ENCODE measurements at places on chromosomes 3 and 15.

GRCh38 chr15:39456582-39457330 lies 124.1 kb upstream of the THBS1 start:
- DNase-seq: no peak

GRCh38 chr15:27965546-27965945 lies 133.6 kb downstream of the OCA2 start:
- DNase-seq: no peak

DNA sequence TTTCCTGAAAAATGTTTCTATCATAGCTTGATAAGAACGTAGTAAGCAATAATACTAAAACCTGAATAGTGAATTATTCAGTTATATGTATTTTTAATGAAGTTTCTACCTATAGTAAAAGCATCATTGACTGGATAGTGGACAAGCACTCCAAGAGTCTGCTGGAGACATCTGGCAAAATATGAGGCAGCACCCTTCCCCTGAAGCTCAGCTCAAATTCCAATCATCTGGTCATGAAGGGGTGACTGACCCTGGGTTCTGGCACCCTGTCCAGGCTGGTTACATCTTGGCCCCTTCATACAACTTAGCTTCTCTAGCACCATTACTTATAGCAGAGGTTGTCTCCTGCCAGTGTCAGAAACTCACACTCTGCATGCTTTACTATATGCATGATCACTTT lies 455.4 kb downstream of the RAP2B start:
- no peak for DNase-seq

DNA sequence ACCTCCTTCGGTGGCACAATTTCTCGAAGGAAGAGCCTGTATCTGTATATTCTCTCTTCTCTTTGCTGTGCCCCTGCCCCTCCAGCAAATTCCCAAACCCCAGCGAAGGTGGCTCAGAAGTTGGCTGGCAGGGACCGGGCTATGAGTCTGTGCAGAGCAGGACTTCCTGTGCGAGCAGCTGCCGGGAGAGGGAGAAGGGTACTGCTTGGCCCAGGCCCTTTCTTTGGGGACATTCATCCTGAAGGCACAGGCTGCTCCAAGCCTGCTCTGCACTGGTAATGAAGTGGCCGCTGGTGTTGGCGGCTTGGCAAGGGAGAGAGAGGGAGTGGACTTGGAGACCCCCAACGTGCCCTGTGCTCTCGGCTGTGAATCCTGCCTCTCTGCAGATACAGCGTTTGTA lies 1.5 kb downstream of the SLC6A11 start:
- no peak for DNase-seq

DNA sequence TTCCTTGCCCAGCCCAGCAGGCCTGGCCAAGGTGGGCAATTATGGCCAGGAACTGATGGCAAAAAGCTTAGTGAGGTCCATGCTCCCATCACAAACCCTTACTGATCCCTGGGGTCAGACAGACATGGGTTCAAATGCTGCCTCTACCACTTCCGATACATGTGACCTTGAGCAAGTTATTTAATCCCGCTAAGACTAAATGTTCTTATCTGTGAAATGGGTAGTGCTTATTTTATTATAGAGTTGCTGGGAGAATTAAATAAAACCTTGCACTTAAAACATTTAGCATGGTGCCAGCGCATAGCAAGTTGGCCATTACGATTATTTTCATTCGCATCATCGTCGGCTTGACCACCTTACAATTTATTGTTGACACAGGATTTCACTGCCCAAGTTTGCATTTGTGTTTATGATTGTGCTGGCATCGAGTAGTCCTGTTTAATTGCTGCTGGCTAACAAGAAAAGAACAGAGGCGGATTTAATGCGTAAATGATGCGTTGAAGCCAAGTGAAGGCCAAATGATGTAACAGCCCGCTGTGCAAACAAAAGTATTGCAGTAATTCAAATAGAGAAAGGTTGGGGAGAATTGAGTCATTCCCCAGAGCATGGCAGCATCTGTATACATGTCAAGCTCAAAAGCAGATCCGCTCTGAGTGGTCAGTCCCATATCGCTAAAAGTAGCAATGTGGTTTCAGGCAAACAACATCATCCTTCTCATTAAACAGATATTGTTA lies 7.3 kb upstream of the FURIN start:
- DNase-seq: no peak

- DNase-seq: no peak
These were observed 172.1 kb upstream of the COL8A1 start for GRCh38 chr3:99466331-99466730.

DNA sequence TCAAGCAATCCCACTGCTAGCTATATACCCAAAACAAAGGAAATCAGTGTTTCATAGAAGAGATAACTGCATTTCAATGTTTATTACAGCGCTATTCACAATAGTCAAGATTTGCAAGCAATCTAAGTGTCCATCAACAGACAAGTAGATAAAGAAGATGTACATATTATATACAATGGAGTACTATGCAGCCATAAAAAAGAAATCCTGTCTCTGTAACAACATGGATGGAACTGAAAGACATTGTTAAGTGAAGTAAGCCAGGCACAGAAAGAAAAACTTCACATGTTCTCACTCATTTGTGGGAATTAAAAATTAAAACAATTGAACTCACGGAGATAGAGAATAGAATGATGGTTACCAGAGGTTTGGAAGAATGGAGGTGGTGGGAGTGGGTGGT lies 89.2 kb downstream of the LSAMP start:
- no peak for DNase-seq

DNA sequence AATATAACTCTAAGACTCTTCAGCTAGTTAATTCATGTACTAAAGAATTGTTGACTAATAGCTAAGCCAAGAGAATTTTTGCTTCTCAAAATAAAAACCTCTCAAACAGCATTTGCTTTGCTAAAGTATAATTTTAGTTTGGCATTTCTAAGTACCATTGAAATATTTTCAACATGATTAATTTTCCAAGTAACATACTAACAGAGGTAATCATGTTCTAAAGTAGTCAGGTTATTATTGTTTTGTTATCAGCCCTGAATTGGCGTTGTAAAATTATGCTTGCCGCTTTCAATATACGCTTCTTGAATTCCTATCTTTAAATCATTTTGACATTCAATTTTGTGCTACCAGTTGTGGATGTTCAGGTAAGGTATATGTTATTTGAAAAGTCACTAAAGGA lies 134.3 kb downstream of the CNTN6 start:
- DNase-seq: no peak

DNA sequence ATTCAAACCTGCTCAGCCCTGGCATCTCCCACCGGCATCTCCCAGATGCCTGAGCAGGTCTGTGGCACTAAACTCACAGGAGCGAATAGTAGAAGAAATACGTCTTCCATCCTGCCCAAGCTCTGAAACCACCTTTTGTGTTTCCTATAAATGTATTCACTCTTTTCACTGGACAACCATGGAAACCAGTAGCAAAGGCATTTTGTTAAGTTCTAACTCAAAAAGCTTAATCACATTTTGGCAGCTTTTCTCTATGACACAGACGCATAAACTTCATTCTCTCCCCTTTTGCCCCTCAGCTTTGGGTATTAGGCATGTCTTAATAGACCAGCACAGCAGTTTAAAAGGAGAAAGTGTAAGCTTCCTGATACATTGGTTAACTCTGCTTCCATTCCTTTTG lies 24.5 kb upstream of the ARNT2 start:
- no peak for DNase-seq

DNA sequence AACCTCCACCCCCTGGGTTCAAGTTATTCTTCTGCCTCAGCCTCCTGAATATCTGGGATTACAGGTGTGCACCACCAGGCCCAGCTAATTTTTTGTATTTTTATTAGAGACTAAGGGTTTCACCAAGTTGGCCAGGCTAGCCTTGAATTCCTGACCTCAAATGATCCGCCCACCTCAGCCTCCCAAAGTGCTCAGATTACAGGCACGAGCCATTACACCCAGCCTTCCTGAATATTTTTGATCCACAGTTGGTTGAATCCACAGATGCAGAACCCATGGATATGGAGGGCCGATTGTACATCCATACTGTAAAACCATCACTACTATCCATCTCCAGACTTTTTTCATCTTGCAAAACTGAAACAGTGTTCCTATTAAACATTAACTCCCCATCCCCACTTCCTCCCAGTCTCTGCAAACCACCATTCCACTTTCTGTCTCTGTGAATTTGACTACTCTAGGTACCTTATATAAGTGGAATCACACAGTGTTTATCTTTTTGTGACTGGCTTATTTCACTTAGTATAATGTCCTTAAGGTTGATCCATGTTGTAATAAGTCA lies 8.2 kb upstream of the TMEM62 start:
- no peak for DNase-seq

DNA sequence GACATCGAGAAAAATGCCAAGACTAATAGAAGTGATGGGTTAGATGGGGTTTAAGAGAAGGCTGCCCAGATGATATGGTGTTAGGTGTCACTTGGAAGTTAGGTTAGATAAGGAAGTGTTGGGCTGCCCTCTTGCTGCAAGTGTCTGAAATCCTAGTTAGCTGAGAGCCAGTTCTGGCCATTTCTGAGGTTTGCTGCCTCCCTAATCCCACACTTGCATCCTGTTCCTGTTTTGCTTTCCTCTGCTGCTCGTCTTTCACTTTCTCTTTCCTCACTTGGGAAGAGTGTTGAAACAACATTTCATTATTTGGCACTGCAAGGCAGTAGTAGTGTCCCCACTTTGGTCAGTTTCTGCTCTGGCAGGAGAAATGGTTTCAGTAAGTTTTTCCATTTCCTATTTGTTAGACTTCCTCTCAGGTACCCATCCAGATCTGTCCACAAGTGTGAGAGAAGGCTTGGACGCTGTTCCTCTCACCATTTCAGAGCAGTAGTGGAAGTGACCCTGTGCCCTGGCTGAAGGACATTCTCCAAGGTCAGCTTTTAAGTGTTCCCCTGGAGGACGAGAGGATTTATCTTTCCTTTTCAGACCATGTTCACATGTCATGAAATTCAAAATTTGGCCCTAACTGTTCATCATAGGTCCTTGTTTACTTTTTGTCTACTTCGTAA lies 93.3 kb downstream of the ADAMTSL3 start:
- DNase-seq: no peak

DNA sequence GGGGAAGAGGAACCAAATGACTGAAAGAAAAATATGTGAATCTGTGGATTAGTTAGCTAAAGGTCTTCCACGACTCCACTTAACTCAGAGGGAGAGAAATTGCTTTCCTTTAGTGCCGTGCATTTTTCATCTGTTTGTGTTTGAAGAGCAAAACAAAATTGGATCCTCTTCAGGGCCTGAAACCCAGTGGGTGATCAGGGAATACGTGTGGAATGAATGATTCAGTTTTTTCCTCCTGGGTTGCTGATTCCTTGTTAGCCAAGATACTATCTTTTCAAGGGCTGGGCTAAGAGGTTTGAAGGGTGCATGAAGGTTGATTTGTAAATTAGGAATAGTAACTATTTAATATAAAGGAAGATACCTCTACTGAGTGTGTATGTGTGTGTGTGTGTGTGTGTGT lies 61.0 kb downstream of the TPRG1 start:
- no peak for DNase-seq

- no peak for DNase-seq
These were observed 58.9 kb downstream of the CD47 start for GRCh38 chr3:108031895-108032294.

DNA sequence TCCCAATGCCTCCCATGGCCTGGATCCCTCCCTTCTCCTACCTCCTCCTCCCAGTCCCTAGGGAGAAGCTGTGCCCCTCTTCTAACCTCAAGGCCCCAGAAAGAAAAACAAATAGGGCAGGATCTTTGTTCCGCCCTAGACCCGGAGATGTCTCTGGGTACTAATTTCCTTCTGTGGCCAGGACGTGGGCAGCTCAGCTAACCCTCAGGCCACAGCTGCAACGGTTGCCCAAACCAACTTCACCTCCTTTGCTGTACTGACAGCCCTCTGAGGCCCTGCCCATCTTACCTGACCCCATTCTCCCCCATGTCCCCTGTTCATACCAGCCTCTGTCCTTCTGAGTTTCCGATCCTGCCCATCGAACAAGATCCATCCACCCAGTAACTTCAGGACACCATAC lies 70.7 kb downstream of the SRGAP3 start:
- no peak for DNase-seq

DNA sequence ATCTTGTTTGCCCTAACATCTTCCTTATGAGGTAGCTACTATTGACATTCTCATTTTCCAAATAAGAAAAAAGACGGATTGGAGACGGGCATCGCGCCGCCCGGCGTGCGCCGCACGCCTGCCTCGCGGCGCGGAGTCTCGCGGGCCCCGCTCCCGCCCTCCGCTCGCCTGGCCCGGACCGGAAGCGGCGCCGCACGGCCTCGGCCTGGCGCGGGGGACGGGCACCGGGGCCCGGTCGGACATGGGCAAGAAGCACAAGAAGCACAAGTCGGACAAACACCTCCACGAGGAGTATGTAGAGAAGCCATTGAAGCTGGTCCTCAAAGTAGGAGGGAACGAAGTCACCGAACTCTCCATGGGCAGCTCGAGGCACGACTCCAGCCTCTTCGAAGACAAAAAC lies 112.0 kb downstream of the IL12A start:
- no peak for DNase-seq

GRCh38 chr15:69530991-69531664 lies 78.5 kb downstream of the RPLP1 start:
- no peak for DNase-seq

DNA sequence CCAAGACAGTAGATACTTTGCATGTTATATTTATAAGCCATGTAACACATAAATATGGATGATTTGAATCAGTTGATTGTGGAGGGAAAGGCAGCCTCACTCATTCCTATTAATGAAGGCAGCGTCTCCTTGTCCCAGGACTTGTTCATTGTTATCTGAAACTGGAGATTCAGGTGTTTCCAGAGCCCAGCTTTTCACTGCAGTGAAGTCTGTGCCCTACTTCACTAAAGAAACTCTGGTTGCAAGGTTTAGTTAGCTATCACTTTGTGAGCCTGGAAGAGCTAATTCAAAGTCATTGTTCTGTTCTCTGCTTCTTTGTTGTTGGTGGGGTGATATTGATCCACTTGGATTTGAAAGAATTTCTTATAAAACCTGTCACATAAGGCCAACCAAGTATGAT lies 9.8 kb downstream of the NR2C2 start:
- no peak for DNase-seq

DNA sequence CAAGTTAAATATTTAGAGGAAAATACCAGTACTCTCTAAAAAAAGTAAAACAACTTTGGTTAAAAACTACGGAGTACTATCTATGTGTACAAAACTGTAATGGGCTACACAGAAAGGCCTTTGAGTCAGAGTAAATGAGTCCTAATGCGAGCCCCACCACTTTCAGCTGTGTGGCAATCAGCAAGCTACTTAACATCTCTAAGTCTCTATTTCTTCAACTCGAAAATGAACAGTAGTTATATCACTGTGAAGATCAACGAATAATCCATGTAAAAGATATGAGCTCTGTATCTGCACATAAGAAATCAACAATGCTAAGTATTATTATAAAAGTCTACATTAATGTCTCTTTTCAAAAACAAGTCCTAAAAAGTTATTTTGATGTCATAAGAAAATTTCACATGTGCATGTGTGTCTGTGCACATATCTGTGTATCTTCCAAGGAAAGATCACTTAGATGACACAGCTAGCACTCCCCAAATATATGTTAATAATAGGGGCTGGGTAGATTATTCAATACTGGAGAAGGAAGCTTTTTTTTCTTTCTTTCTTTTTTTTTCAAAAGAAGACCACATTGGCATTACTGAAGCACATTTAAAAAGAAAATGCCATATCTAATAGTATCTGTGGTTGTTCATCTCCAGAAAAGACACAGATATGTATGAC lies 58.8 kb downstream of the TBC1D5 start:
- DNase-seq: no peak
